ENCODE measurements at places on chromosomes 6 and 20.

DNA sequence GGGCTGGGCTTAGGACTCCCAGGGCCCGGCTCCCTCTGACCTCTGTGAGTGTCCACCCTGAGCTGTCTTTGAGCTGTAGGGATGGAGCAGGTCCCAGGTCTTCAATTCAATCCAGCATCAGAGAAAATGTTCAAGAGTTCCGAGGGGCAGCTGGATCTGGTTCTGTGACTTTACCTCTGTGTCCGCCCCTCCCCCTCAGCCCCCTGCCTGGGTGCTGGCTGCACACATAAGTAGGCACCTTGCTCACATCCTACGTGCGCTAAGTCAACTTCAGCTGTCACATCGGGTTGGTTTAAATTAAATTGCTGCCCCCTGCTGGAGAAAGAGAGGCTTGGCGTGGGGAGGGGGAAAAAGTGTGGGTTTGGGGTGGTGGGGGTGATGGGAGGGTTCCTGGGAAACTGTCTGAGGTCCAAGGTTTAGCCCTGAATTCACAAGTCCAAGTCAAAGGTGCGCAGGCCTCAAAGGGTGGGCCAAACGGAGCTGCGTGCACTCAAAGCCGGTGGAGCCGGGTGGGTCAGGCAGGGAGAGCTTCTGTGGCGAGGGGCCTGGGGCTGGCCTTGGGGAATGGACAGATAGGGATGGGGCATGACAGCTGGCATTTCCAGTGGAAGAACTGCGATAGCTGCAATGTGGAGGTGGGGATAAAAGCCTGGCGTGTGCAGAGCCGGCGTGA lies 3.0 kb downstream of the WFDC5 start:
- no peak for DNase-seq

- DNase-seq, result no peak
These were observed 16.0 kb upstream of the PTCRA start for GRCh38 chr6:42899871-42900270.

GRCh38 chr6:117595099-117595923 lies 7.0 kb downstream of the GOPC start:
- no peak for DNase-seq

DNA sequence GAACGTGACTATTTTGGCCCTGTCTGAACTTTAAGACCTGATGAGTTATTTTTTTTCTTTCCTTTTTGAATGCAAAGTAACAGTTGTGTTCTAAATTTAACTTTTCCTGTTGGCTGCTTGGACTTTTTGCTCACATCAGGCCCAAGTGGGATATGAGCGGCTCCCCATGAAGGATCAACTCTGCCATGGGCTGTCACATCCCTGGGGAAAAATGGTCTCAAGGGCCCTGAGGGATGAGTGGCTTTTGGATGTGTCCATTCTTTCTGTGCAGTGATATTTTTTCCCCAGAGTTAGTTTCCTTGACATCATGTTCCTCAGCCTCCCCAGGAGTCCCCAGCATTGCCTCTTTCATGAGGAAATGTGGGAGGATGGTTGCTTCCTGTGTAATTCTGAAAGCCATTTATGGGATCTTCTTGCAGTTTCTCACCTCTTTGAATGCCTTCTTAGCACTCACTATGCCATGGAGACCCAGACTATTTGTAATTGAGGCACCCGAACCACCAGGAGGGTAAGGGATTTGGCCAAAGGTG lies 92.5 kb downstream of the SLC24A3 start:
- DNase-seq, result no peak
